Activated CD4-positive, alpha-beta T cell treated with anti-CD3 and anti-CD28 coated beads, Interleukin-2, amount 50 U/mL, for 16 hours (primary cell): ENCODE measurements at places on chromosomes 1 and 21.

DNA sequence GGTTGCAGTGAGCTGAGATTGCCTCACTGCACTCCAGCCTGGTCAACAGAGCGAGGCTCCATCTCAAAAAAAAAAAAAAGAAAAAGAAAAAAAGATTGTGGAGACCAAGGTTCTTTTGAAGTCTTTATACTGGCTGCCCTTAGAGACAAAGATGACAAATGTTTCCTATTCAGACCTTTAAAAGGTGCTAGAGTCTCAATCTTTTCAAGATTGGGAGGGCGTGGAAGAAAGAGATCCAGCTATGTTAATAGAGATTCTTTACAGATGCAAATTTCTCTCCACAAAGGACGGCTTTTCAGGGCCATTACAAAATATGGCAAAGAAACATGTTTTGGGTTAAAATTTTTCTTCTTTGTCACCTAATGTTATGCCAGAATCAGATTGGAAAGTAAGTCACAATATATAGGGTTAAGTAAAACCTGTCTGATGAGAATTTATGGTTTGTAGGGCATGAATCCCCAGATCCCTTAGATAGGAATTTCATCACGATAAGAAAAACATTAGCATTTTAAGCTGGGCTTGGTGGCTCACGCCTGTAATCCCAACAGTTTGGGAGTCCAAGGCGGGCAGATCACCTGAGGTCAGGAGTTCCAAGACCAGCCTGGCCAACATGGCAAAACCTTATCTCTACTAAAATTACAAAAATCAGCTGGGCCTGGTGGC, 13.0 kb upstream of the MORC3 start:
- DNase-seq = no peak

DNA sequence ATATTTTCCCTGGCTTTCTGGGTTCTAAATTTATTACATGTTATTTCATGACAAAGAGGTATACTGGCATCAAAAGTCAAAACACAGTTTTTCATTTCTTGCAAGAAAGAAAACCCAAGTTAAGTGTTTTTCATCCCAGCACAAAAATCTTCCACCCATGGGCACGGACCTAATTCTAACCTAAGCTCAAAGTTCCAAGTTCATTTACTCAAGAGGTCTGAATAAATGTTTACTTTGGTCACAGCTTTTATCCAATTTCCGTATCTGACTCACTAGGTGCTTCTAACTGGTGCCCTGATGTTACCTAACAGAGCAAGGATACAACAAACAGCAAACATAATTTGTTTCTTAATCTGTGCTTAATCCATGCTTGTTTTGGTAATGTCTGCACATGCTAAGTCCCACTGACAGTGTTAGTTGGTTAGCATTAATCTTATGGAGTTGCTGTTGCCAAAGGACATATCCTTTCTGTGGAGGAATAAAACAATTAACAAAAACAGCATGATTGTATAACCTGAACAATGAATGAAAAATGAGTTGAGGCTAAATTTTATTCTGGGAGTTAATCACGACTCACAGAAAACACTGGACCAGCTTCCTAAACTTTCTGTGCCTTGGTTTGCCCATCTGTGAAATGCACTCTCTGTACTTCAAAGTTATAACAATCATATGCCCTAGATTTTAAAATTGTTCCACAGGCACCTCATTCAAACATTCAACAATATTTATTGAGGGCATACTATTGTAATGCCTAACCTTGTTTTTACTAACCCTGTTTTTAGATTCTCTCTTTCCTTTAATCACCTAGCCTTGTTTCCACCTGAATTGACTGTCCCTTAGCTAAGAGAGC, 4.2 kb upstream of the CHD1L start:
- no peak for DNase-seq

GRCh38 chr1:65172936-65173690, 25.1 kb downstream of the AK4 start:
- DNase-seq = no peak

- no peak for DNase-seq
These were observed 1.5 kb upstream of the RPTN start for GRCh38 chr1:152160576-152160975.

DNA sequence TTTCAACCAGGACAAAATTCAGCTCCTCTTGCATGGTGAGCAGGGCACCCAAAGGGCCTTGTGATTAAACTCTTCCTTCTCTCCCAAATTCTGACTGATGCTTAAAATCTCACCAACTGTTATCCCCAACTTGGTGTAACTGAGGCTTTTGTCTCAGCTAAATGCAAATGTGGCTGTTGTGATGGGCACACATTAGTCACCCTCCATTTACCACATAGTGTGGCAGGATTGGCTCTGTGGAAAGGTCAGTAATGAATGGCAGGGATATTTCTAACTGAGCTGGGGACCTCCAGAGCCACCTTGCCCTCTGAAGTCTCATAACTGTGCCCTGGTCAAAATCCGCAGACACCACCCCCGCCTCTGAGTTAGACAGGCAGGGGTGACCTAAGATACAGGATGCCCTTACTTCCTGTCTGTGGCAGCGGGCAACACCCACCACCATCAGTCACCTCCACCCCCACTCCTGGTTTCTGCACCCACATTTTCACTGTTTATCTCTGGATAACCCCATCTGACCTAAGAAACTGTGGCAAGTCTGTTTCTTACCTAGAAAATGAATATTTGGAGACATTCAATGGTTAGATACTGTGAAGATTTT, 25.4 kb upstream of the RGS16 start:
- peak; percentile 72 for DNase-seq

DNA sequence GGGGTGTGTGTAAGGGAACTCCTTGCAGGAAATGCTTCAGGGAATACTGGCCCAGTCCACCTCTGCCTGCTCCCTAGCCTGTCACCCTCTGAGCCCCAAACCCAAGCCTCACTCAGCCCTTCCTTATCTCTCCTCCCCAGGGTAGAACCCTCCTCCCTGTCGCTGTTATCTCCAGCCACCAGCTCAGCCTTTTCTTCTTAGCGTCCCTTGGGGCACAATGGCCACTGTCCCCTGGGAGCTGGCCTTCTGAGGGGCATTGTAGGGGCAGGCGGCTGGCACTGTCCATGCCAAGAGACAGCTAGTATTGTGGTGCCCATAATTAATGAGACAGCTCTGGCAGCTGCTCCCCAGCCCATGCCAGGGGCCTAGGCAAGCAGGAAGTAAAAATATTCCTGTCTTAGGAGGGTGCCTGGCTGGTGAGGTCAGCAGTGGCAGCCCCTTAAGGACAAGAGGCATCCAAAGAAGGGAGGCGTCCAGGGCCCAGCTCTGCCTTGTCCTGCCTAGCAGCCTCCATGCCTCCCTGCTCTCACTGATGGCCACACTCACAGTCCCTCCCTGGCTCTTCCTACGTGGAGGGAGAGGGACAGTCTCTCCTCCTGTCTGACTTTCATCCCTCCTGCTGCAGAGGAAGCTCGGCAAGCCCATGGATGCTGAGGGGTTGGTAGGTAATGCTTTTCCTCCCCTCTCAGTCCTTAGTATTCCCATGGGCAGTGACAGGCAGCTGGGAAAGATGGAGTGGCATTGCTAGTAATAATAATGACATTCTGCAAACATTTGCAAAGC, 37.5 kb downstream of the KCNQ4 start:
- DNase-seq = no peak

- DNase-seq = peak; percentile 64
These were observed 38.5 kb upstream of the PDE9A start for GRCh38 chr21:42614811-42615351.

DNA sequence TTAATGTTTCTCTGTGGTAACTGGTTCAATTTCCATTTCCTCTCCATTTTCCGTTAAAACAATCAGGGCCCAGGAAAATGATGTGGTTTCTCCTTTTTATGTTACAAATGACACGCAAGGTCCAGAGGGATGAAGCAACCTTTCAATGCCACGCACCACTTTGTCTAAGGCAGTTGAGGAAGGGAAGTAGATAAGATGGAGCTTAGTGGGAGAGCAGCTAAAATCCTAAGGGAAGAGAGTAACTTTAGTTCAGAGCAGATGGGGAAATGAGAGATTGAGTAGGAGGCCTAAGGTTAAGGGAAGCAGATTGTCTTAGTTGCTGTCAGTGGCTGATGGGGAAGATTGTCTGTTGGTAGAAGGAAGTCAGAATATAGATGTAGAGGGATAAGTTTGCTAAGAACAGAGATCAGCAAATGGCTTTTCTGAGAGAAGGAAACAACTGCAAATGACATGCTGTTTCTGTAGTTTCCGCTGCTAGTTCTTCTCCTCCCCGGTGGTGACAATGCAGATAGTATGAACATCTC, 660 bp downstream of the CD1C start:
- no peak for DNase-seq

GRCh38 chr1:27600498-27601175, 3.3 kb downstream of the AHDC1 start:
- DNase-seq = no peak

GRCh38 chr1:225603538-225604354, 49.2 kb downstream of the ENAH start:
- no peak for DNase-seq

DNA sequence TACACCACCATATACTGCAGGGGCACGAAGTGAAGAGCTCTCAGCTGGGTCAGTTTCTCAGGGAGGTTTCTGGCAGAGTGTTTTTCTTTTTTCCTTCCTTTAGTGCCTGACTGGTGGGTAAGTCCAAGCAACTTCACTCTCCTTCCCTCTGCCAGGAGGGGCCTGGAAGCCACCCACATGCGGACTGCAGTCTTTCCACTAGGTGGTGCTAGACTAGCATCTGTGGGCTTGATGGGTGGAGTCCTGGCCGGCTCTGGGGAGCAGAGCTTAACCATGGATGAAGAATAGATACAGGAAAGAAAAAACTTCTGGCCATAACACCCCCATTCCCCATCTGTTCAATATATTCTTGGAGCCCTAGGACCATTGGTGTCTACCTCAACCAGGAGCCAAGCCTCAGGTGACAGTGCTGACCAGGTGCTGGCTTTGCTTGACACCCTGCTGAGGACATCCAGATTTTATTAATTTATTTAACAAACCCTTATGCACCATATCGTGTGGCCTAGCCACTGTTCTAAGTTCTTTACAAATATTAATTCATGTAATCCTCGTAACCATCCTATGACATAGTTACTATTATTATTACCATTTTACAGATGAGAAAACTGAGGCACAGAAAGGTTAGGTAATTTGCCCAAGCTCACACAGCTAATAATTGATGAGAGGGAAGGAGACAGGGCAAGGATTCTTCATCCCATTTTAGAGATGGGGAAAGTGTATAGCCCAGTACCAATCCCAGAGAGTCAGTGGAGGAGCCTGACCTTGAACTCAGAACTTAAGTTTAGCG, 126.7 kb upstream of the CSF3R start:
- DNase-seq = peak; percentile 65

GRCh38 chr1:94871031-94871430, 50.9 kb downstream of the SLC44A3 start:
- no peak for DNase-seq

GRCh38 chr1:24283326-24284155, 35.6 kb upstream of the GRHL3 start:
- DNase-seq = no peak

- DNase-seq = no peak
These were observed 21.0 kb upstream of the PARP1 start for GRCh38 chr1:226428791-226429461.

- DNase-seq = no peak
These were observed 94.7 kb upstream of the GADD45A start for GRCh38 chr1:67590329-67590728.

GRCh38 chr1:155177918-155178281, 4.3 kb downstream of the TRIM46 start:
- no peak for DNase-seq

DNA sequence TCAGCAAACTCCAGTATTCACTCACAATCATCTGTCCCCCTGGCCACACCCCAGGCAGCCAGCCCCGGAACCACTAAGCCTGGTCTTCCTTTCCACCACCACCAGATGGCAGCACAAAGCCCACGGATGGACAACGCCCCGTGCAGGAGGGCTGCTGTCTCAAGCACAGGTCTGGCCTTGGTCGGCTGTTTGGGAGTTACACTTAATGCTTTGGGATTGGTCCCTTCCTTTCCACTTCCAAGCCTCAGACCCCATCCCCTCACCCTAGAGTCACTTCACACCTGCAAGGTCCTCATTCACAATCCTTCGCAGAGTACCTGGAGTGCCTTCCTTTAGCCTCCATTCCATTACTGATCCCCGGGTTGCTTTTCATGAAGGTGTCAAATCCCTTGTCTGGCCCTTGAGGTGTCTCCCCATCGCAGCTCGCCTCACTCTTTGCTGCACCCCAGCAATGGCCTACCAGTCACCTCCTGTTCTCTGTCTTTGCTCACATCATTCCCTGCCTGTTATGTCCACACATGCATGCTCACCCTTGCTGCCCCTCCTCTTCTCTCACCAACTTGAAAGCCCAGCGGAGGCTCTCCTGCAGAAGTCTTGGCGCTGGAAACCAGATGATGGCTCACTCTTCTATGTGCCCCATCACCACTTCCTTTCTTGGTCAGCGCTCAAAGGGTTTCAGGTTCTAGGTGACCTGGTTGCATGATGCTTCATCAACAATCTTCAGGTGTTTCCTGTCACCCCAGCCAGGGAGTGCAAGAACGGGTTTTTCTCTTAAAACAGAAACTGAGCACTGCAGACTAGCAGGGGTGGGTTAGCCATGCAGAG, 24.9 kb upstream of the KCNA2 start:
- DNase-seq = peak; percentile 94

GRCh38 chr1:60918867-60919266, 163.5 kb upstream of the NFIA start:
- no peak for DNase-seq

DNA sequence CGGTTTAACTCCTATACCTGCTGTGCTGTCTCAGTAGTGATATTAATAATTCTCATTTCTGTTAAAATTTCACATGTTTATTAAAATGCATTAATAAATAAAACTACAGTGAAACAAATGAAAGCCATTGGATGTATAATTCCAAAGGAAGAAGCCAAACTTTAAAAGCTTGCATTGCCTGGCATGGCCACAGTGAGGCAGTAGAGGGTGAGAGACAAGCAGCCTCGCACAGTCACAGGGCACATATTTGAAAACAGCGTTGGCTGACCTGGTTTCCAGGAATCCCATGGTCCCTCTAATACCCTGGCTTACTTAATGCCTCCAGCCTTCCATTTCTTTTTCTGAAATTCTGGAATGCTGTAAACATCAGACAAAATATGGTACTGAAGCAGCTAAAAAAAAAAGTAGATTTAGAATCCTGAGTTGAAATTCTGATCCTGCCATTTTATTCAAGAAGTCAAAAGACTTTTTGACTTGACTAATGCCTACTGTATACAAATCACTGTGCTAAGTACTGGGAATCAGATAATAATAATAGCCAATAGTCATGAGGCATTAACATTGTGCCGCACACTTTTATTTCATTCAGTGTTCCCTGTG, 6.7 kb upstream of the RNASEL start:
- DNase-seq = peak; percentile 63

GRCh38 chr1:99849744-99850458, at the start of gene AGL:
TSS of gene AGL (plus strand) at chr1:99850361. CDS start at chr1:99851043, 682 bp downstream.
- peak; percentile 88 for DNase-seq

- no peak for DNase-seq
These were observed 112.9 kb upstream of the WARS2 start for GRCh38 chr1:119253366-119253765.
